ENCODE measurements at places on chromosomes 2 and 18.

DNA sequence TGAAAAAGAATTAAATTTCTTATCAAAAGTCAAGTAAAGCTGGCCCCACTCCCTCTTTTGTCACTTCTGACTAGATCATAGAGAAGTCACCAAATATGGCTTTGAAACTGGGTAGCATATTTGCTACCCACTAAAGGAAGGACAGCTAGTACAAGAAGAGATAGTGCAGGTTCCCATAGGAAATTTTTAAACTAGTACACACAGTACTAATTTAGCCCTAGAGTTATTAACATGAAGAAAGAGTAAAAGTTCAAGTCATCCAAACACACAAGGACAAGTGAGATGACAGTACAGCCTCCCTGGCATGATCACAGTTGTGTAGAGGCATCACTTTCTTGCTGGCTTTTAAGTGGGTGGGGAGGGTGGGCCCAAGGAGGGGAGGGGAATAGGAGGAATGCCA, 100.9 kb downstream of the IRS1 start:
- DNase-seq = no peak

- peak; percentile 88 for DNase-seq
Observed at GRCh38 chr2:20225294-20226151, 593 bp upstream of the SDC1 start.

DNA sequence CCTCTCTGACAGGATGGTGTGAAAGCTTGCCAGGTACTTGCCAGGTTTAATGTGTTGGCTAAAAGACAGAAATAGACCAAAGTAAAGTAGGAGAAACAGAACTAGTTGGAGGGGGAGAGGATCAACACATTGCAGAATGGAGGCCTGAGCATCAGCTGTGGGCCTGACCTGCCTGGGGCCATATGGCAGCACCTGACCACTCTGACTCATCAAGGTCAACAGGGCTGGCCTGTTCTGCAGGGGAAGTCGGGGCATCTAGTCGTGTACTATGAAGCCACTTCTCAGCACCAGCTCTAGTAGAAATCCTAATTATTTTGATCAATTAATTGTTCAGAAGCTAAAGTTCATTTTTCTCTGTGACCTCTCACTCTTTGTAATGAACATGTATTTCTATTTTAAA, 35.8 kb upstream of the NOSTRIN start:
- DNase-seq = no peak

- no peak for DNase-seq
Observed at GRCh38 chr2:1420746-1421480, 7.7 kb downstream of the TPO start.

DNA sequence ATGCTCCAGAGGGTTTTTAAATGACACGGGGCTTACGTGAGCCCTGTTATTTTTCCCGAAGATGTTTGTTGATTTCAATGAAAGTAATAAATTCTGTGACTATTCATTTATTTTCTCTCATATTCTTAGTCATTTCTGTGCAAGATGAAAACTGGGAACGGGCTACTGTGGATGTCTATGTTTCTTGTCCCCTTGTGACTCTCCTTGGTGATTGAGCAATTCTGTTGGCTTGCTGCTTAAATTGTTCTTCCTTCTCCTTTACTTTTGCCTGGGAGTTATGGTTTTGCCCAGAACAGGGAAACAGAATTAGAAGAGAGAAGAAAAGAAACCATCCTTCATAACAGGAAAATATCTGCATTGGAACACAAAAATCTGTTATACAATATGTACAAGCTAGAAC, 508.2 kb upstream of the DSEL start:
- DNase-seq = no peak

DNA sequence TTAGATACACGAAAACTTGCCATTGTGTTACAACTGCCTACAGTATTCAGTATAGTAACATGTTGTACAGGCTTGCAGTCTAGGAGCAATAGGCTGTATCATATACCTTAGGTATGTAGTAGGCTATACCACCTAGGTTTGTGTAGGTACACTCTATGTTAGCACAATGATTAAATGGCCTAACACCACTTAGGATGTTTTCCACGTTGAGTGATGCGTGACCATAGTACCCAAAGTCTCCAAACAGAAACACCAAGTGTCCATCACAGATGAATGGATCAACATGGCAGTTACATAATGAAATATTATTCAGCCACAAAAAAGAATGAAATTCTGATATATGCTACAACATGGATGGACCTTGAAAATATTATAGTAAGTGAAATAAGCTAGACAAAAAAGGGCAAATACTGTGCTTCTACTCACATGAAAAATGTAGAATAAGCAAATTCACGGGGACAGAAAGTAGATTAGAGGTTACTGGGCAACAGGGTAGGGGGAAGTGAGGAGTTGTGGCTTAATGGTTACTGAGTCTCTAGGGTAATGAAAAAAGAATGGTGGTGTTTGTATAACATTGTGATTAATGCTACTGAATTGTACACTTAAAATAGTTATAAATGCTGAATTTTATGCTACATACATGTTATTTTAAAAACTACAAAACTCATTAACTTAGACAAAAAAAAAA, 62.6 kb downstream of the TMEM131 start:
- no peak for DNase-seq

GRCh38 chr2:239293775-239294430, 106.9 kb downstream of the HDAC4 start:
- no peak for DNase-seq

DNA sequence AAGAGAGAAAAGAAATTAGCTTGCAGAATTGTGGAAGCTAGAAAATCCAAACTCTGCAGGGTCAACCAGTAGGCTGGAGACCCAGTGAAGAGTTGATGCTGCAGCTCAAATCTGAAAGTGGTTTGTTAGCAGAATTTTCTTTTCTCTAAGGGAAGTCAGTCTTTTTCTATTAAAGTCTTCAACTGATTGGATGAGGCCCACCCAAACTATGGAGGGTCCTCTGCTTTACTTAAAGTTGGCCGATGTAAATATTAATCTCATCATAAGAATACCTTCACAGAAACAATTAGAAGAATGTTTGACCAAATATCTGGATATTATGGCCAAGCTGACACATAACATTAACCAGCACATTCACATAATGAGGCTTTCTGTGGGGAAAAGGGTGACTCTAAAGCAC, 73.7 kb downstream of the FTCDNL1 start:
- no peak for DNase-seq

DNA sequence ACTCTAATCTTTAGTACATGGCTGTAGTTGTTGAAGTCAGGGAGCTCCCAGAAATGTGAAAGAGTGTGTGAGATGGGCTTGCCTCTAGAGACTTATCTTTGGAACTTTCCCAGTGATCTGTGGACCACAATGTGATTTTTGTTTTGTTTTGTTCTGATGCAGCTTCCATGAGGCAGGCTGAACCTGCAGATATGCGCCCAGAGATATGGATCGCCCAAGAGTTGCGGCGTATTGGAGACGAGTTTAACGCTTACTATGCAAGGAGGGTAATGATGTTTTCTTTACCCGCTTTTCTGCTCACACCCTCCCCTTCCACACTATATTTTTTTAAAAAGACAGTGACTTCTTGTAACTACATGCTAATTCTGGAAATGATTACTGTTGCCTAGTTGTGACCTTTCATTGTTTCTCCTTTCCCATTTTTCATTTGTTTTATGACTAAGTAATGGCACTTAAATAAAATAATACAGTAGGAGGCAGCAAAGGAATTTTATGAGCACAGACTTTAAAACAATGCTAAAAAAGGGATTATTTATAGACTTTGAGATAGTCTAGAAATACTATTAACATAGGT, 29.3 kb downstream of the BCL2L11 start:
- DNase-seq = no peak

DNA sequence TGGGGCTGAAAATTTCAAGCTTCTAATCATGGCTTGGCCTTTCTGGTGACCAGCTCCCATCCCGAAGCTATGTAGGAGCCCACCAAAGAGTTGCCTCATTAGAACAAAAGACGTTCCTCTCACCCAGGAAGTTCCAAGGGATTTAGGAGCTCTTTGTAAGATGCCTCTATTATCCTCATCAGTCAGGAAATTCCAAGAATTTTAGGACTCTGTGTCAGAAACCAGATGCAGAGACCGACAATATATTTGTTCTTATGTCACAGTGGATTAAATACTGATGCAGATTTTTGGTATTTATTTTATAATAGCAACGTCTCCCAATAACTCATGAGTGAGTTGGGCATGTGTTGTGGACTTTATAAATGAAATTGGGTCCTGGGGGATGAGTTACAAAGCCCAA, 91.8 kb upstream of the SKOR2 start:
- DNase-seq = no peak

DNA sequence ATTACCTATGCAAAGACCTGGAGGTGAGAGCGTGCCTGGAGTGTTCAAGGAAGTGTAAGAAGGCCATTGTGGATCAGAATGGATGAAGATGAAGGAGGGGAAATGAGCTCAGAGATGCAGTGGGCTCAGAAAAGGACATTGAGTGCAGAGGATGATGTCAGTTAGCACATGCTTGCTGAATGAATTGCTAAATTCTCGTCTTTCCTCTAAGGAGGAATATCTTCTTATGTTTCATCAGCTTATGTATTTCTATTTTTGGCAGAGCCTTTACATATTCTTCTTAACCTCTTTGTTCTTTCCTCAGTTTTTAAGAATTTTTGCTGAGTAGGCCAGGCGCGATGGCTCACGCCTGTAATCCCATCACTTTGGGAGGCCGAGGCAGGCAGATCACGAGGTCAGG, 30.9 kb downstream of the FAM171B start:
- DNase-seq = no peak

DNA sequence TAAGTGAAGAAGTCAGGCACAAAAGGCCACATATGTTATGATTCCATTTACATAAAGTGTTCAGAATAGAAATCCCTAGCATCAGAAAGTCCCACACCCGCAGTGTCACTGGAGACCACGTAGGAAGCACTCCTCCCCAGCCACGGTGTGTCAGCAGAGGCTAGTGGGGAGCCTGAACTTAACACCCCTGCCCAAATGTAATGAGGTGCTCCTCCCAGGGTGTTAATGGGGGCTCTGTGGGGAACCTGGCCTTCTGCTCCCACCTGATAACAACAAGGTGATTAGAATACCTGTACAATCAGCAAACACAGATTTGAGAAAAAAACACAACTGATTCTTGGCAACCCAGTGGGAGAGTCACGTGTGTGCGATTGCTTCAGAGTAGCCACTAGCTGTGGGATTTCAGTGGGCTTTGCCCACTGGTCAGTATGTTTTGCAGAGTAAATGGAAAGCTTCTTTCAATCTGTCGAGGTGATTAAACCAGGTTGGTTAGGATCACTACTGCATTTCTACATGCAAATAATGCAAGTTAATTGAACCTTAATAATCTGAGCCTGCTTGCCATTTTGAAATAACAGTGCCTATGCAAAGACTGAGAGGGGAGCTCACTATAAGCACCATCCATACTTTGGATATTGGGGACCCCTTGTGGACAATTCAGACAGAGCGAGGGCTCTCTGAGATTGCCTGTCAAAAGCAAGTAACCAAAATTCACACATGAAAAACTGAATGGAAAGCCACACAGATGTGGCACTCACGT, 20.6 kb upstream of the ATRAID start:
- no peak for DNase-seq

GRCh38 chr2:33008716-33009115, 62.0 kb downstream of the LTBP1 start:
- DNase-seq = no peak

DNA sequence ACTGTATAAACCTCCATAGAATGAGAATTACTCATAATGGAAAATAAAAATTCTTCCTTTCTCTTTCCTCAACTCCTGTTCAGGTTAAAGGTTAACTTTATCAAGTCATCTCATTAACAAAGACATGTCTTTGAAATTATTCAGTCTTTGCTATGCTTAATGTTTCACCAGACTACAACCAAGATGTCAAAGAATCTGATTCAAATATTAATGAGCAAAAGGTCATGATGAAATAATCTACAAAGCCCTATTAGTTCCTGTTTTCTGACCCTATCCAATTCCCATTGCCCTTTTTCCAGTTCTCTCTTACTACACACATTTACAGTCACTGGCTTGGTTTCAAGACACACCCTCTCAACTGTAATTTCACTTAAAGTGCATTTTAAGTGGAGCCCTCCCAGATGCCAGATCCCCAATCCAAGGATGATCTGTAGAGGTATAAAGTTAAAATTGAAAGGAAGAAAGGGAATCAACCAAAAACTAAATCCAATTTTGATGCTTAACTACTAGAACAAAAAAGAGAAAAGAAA, 246.9 kb upstream of the CYP26B1 start:
- peak; percentile 11 for DNase-seq

DNA sequence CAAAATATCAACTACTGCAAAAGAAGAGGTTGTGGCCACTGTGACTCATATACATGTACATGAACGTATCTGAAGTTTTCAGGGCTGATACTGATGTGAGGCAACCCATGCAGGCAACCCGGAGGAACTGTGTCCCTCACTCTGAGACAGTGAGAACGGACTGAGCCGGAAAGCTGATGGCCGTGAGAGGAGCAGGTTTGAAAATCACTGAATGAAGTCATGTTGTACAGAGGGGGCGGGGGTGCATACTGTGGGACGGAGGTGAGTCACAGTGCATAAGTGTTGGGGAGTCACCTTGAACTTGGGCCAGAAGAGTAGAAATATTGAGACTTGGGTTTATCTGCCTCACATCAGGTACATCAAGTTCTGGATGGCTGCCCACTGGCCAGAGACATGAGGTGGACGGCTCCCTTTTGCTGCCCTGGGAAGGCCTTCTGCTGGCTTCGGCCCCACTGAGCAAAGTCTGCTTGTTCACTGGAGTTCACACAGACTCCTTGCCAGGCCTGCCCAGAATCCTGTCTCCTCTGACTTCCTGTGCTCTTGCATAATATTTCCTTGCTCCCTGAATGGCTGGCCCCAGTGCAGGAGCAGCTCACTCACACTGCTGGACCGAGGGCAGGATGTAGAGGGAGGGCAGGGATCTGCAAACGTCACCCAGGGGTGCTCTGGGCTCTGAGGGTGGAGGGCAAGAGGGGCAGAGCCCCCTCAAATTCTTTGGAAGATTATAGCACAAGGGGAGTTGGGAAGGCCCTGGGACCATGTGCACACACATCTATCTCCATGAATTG, 18.1 kb downstream of the EPAS1 start:
- DNase-seq = peak; percentile 93

GRCh38 chr2:3313781-3314375, 63.7 kb downstream of the EIPR1 start:
- no peak for DNase-seq

All from large intestine (tissue), 12 donors.